Spleen (tissue), 13 donors: ENCODE measurements at places on chromosomes 4 and X.

GRCh38 chr4:42609051-42609450 lies 47.9 kb downstream of the ATP8A1 start:
- no peak for DNase-seq

- DNase-seq: no peak
These were observed 4.8 kb downstream of the ACOX3 start for GRCh38 chr4:8435656-8436121.

- DNase-seq: no peak
These were observed 153.8 kb downstream of the DCLK2 start for GRCh38 chr4:150232029-150232428.

DNA sequence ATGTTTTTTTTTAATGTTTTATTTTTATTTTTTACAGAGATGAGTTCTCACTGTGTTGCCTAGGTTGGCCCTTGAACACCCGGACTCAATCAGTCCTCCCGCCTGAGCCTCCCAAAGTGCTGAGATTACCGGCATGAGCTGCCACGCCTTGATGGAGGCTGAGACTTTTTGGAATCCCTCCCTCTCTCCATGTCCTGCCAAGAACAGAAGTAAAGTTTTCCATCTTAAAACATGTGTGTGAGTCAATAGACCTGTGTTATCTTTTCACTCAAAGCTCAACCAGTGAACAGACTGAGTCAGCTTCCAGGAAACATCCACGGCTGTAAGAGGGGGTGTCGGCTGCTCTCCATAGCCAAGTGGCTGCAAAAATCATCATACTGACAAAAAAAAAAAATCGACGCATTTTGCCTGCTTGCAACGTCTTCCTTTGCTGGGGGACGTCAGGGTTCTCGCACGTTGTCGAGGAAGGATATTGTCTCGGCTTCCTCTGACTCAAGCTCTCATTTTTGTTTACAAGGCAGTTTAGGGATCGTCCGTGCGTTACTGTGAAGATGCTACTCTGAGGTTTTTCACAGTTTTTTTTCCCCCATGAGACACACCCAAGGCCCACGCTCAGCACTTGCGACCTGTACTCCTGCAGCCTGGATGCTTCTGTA lies 10.0 kb upstream of the ASMTL start:
- DNase-seq: peak; percentile 65

GRCh38 chr4:20219521-20219920 lies 32.2 kb upstream of the SLIT2 start:
- DNase-seq: no peak

DNA sequence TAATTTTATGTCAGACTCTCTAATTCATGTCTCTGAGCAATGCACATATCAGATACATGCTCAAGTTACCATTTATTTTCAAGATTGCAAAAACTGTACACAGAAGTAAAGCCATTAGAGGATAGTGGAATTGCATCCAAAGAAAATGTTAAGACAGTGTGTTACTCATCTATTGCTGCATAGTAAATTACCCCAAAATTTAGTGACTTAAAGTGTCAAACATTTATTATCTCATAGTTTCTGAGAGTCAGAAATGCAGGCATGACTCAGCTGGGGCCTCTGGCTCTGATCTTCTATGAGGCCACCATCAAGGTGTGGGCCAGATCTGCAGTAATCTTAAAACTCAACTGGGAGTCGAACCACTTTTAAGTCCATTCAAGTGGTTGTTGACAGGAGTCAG lies 275.2 kb downstream of the QDPR start:
- DNase-seq: no peak

- DNase-seq: peak; percentile 64
These were observed 74.8 kb downstream of the STARD8 start for GRCh38 chrX:68721991-68722860.

DNA sequence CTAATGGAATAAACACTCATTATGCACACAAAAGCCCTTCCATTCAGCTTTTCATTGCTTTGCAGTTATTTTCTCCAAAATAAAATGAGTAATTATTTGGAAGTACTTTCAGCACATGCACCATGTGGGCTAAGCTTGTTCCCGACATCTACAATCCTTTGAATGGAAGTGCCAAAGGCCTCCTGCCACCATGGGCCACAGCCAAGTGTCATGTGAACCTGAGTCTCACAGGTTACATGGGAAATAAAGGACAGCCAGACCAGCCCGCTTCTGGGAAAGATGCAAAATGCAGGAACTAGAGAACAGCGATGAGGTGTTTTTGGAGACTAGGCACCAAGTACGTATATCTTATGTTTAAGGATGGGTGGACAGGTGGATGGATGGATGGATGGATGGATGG lies 181.8 kb downstream of the AFF2 start:
- no peak for DNase-seq

- no peak for DNase-seq
These were observed 36.5 kb upstream of the LINC00632 start for GRCh38 chrX:140672840-140673731.

DNA sequence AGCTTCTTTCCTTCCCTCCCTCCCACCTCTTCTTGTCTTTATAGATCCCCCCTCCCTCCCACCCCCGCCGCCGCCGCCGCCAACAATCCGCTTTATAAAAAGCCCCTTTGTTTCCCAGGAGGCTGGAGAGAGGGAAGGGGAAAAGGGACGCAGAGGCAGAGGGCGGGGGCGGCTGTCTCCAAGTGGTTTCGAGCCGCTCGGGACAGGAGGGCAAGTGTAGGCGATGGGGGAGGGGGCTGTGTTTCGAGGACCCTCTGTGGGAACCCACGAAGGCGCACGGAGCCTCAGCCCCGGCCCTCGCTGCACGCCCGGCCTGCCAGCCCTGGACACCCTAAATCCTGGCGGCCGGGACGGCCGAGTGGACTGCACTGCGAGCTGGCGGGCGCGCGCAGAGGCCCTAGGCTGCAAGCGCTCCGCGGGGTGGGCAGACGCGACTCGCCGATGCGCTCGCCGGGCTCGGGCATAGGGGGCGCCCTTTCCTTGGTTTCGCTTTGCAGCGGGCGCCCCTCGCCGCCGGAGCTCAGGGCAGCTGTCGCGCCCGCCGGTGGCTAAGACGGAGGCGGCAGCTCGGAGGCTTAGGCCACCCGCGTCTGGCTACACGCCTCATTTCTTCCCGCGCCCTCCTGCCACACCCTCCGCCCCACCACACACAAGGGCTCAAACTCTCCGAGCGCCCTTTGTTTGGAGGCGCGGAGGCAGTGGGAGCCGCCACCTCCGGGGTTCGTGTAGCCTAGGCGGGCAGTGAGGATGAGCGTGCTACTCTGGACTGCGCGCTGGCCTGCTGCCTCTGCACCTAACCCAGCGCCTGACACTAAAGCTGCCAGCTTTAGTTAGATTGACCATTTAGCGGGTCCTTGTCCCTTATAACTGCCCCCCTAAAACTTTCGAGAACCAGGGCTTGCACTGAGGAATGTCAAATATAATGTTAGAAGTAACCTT lies 2.2 kb downstream of the MAMLD1 start:
- peak; percentile 87 for DNase-seq

DNA sequence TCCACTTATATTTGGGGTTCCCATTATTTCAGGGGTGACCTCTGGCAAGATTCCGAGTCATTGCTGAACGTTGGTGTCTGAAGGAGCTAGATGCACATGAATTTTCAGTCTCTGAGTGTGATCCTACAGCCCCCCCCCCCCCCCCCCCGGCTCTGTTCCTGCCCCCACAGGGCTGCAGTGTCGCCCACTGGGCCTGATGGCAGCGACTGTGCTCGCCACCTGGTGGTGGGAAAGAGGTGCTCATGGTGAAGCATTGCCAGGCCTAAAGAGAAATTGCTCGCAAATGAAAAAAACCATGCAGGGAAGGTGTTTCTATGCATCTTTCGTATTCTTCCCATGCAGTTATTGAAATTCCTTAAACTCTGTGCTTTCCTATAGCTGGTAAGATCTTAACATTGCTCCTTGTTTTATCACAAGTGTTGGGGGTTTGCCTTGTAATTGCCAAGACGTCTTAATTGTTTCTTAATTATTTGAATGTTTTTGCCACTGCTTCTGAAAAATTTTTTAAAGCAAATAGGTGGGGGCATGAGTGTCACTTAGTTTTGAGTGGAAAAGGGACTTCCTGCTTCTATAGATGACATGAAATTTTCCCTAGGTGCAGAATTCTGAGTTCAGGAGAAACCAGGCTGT lies 63.2 kb downstream of the CLDN22 start:
- DNase-seq: peak; percentile 73

DNA sequence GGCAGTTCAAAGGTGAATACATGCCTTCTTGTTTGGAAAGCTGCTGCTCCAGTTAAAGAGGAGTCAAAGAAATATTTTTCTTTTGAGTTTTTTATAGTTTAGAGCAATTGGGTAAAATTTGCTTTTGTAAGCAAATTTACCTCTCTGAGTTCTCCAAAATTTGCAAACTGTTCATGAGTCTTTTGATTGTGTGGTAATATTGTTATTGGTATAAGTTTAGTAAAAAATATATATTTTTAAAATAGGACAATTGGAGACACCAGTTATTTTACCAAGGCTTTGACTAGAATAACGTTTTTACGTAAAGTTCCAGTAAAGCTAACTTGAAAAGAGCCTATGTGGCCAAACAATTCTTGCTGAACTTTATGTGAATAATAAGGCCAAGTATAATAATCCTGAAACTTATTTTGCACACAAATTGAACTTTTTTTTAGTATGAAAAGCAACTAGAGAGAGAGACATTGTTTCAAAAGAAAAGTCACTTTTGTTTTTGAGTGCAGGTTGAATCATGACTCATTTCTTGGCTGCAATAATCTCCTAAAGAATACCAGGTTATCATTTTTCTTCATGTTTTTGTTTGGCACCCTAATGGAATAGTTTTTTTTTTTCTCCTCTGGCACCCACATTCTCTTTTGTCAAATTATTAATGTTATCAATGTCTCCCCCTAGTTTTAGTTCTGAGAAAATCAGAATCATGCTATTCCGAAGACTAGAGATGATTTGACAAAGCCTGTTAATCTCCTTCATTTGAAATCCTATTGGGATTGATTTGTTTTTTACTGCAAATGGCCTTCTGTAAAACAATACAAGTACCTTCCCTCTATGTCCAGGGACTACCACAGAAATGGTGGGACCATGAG lies 57.1 kb downstream of the UGT2B10 start:
- no peak for DNase-seq

DNA sequence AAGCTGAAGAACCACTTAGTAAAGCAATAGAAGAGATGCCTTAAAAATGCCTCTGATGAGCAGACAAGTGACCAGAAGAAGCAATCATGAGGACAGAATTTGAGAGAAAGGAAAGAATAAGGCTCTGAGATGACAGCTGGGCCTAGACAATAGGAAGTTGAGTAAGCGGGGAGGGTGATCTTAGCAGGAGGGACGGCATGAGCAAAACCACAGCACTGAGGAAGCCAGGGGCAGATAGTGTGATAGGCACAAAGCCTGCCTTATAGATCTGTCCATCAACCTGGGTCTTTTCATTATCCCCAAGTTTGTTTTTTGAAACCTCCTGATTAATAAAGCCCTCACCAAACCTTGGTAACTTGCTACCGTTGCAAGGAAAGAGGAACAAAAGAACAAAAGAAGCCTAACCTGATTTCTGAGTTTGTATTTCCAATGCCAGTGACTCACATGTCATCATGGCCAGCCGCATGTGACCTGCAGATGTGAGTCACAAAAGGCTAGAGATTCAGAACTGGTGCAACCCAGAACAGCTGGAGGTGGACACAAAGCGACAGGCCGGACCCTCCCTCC lies 55.7 kb upstream of the PPARGC1A start:
- DNase-seq: no peak

GRCh38 chrX:15748841-15749240 lies 10.8 kb downstream of the CA5B start:
- no peak for DNase-seq

GRCh38 chr4:125369098-125369497 lies 54.3 kb downstream of the FAT4 start:
- DNase-seq: no peak

DNA sequence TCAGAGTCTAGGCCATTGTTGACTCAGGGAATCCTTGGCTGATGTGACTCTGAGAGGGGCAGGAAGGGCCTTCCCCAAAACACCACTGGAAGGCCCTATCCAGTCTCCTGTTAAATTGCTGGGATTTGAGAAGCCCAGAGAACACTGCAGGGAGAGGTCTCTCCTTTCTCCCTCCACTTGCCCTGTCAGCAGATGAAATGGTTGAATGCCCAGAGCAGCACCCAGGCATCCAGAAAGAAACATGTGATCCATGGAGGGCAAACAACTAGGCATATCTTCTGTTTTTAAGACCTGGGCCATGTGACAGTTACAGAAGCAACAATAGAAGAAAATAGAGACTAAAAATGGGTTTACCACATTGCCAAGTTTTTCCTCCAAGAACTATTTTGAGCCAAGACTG lies 291.1 kb downstream of the QDPR start:
- DNase-seq: no peak

DNA sequence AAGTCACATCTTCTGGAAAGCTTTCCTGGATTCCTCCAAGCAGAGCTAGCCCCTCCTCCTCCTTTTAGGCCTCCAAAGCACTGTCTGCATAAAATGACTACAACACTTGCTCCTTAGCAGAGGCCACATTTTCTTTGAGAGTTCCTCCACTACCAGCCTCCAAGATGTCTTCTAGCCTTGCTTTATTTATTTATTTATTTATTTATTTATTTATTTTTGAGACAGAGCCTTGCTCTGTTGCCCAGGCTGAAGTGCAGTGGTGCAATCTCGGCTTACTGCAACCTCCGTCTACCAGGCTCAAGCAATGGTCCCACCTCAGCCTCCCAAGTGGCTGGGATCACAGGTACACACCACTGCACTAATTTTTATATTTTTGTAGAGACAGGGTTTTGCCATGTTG lies 4.6 kb upstream of the GPC4 start:
- no peak for DNase-seq

DNA sequence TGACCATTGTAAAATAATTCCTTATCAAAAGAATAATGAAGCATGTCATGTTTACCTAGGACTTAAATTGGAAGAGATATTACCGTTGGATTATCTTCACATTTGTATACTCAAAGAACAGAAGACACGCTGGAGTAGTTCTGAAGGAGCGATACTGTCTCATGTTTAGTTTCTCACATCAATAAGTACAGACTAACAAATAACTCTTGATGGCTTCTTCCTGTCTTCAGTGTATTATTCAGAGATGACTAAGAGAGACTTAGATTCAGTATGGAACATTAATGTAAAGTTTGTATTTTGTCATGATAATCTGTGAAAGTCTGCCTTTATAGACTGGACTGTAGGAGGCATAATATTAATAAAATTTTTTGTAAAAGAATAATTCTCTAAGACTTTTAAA lies 72.7 kb downstream of the SPRY1 start:
- DNase-seq: no peak

- DNase-seq: peak; percentile 87
These were observed 723 bp downstream of the WDFY3 start for GRCh38 chr4:84965553-84966381.

- DNase-seq: no peak
These were observed 69.3 kb downstream of the AMMECR1 start for GRCh38 chrX:110248578-110248977.

DNA sequence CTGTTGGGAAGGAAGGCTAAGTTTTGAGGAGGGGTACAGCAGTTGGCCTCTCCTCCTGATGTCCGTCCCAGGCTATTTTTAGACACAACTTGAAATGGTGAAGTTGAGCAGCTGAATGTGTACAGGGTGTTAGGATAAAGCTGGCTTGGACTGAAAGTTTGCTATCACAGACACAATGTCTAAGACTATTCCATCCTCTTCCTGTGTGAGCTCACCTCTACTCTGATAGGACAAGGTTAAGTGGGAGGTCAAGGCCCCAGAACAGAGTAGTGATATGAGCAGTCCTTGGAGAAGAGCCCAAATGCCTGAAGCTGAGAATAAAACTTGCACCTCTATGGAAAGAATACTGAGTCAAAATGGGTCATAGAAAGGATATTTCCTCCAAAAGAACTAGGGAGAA lies 4.1 kb downstream of the ATP1B4 start:
- DNase-seq: no peak

GRCh38 chr4:10872833-10873517 lies 188.4 kb upstream of the CLNK start:
- DNase-seq: no peak
